LoVo (cell line): ENCODE measurements at places on chromosomes 16 and 17.

GRCh38 chr17:39921323-39921722 lies 2.9 kb upstream of the GSDMB start:
- DNase-seq: no peak

DNA sequence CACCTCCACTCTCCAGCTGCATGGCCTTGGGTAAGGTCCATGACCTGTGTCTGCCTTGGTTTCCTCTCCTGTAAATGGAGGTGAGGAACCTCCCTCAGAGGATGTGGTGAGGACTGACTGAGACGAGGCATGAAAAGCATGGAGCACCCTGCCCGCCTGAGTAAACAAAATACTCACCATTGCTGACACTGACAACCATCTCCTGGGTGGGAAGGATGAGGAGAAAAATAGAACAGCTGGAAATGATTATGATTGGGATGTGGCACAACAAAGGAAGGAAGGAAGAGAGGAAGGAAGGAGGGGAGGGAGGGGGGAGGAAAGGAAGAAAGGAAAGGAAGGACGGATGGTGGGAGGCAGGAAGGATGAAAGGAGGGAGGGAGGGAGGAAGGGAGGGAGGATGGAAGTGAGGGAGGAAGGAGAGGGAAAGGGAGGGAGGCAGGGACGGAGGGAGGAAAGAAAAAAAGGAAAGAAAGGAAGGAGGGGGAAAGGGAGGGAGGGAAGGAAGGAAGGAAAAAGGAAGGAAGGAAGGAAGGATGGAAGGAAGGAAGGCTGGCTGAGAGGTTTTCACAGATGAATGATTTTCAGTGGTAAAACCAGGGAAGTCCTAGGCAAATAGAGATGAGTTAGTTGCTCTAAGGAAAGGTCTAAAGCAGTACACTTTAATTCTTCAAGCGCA lies 276.5 kb upstream of the XYLT1 start:
- no peak for DNase-seq

- DNase-seq: no peak
Measured at GRCh38 chr16:65059406-65059980, 62.4 kb downstream of the CDH11 start.

- no peak for DNase-seq
Measured at GRCh38 chr17:14337596-14338079, 36.8 kb downstream of the HS3ST3B1 start.

DNA sequence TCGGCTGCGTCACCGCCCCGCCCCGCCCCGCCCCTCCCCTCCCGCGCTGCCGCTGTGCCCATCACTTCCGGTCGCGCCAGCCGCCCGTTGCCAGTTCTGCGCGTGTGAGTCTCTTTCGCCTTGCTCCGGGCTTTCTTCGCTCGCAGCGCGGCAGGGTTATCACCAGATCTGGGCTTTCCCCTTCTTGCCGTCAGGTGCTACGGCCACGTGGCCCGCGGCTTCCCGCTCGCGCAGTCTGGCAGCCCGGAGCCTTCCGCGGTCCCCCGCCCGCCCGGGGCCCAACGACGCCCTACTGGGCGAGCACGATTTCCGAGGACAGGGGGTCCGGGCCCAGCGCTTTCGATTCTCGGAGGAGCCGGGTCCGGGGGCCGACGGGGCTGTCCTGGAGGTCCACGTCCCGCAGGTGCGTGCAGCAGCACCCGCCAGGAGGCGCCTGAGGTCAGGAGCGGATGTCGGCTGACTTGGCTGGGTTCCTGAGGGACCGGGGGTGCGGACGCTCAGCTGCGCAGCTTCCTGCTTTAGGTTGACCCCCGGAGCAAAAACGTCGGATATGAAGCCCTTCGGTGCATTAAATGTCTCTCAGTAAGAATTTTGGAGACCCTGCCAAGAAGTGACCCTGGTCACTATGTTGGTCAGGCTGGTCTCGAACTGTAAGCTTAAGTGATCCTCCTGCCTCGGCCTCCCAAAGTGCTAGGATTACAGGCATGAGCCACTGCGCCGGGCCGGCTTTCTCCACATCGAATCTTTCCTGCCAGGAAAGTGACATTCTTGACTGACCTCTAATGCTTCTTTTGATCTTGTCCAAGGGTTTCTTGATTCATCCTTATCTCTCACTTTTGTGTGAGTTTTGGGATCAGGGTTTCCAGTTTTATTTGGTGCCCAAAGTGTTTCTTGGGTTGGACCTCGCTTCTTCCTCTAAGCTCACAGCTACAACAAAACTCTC lies at the start of gene METTL23:
TSS of gene METTL23 (plus strand) at position 64 of the 943 bp plus-strand sequence. CDS start 2,872 bp downstream, outside the sequence.
- DNase-seq: peak; percentile 73

DNA sequence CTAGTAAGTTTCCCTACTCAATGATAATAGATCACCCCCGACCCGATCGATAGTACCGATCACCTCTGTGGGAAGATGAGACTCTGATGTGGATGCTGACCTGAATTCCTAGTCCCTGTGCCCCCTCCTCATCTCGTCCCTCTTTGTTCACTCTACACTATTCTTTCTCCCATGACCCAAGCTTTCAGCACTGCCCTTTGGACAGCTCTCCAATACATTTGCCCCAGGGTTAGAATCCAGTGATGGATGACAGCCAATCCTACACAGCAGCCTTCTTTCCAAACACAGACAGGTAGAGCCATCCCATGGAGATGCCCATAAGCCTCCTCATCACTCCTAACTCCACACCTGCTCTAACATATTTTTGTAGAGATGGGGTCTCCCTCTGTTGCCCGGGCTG lies 141.1 kb downstream of the GSG1L start:
- no peak for DNase-seq

DNA sequence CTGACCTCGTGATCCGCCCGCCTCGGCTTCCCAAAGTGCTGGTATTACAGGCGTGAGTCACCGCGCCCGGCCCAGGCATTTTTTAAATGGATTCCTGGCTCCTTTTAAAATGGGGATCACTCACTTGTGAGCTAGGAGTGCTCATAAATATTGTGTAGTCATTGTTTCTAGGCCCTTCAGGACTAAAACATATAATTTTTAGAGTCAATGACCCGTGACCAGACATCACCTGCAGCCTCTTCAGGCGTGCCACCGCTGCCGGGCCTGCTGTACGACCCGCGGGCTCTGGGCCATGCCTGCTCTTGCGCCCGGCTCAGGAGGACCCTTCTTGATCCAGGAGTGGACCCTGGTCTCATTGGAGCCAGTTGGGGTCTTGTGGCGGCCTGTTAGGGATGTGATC lies 30.8 kb downstream of the EFCAB5 start:
- no peak for DNase-seq

GRCh38 chr17:63406689-63407330 lies 39.3 kb downstream of the CYB561 start:
- DNase-seq: peak; percentile 88

- no peak for DNase-seq
Measured at GRCh38 chr17:28334666-28335200, 539 bp downstream of the IFT20 start.

- peak; percentile 47 for DNase-seq
Measured at GRCh38 chr17:72518753-72519597, 398.2 kb downstream of the SOX9 start.

GRCh38 chr17:55587608-55588139 lies 76.4 kb upstream of the SMIM36 start:
- no peak for DNase-seq

DNA sequence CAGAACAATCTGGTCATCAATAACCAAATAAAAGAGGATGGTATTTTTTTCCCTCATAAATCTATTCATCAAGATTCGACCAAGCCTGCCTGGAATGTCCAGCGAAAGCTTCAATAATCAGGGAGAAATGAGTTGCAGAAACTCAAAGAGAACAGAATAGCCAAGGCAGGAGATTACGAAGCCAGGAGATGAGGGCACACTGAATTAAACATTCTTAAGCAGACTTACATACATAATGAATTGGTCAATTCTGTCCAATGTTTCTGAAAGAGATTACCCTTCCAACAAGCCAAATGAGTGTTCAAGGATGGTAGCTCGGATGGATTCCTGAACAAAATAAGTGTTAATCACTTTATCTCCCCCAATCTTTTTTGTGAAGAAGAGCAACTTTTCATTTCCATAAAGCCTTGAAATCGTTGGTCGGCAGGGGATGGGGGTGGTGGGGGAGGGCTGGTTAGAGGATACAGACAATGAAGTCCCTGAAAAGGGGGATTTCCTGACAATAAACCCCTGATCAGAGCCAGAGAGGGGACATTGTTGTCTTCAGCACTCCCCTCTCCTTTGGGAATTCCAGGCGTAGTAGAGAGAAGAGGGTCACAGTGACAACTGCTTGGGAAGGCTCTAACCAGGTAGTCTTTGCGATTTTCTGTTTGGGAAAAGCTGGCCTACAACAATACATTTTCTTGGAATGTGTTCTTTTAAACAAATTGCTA lies 20.7 kb downstream of the TOX3 start:
- DNase-seq: no peak

GRCh38 chr17:31413874-31414549 lies 22.5 kb downstream of the RAB11FIP4 start:
- DNase-seq: no peak

GRCh38 chr17:76670718-76671122 lies 27.2 kb upstream of the ST6GALNAC1 start:
- DNase-seq: no peak

DNA sequence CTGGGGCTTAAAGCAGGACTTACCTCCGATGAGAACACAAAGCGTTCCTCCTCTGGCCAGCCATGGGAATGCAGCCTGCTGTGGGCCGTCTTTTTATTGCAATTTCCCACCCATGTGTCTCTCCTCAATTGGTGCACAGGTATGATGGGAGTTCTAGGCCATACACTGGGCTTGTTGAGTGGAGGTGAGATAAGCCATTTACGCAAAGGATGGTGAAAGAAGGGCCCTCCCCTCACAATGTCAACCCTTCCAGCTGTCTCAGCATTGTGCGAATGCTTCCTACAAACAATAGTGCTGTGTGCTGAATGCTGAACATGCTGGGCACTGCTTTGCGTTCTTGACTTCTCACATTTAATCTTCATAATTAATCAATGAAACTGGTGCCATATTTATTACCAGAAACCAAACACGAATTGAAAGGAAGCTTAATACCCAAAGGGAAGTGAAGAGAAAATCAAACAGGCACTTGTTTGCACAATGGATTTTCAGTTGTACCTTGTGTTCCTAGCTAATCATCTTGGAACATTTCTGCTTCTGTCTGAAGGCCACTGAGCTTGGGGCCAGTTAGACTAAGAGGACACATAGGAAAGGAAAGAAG lies at the start of gene GP2:
TSS of gene GP2 (minus strand) at position 70 of the 598 bp plus-strand sequence. CDS start 1,082 bp downstream, outside the sequence.
- DNase-seq: no peak

DNA sequence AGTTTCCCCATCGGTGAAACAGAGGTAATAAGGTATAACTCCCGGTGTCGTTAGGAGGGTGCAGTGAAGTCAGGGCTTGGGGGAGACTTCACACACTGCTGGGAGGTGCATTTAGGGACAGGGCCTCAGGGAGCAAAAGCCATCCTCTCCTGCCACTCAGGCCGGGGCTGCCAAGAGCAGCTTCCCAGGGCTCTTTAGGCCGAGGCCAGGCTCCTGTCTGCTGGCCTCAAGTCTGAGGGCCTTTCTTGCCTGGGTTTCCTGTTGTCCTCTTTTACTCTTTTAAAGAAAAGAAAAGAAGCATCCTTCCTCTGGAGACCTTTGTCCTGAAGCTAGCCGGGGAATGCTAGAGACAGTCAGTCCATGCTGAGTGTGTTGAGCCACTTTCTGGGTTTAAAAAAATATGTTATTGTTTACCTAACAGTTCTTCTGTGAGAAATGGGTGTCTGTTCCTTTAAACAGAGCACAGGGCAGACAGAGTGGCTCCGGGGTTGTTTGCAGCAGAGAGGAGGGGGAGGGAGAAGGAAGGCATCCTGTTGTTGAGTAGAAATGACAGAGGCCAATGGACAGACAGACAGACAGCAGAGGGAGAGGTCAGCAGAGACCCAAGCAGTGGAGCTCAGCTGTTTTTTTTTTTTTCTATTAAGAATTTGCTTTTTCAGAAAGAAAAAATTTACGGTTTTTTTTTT lies 79.1 kb downstream of the C17orf67 start:
- DNase-seq: no peak

DNA sequence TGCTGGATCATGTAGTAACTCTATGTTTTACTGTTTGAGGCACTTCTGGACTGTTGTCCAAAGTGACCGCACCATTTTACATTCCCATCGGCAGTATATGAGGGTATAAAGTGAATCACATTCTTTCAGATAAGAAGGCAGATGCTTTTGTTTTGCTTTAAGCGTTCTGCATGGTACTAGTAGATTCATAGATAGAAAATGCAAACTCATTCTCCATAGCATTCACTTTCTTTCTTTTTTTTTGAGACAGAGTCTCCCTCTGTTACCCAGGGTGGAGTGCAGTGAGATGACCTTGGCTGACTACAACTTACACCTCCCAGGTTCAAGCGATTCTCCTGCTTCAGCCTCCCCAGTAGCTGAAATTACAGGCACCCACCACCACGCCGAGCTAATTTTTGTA lies 40.4 kb downstream of the TANGO6 start:
- no peak for DNase-seq

DNA sequence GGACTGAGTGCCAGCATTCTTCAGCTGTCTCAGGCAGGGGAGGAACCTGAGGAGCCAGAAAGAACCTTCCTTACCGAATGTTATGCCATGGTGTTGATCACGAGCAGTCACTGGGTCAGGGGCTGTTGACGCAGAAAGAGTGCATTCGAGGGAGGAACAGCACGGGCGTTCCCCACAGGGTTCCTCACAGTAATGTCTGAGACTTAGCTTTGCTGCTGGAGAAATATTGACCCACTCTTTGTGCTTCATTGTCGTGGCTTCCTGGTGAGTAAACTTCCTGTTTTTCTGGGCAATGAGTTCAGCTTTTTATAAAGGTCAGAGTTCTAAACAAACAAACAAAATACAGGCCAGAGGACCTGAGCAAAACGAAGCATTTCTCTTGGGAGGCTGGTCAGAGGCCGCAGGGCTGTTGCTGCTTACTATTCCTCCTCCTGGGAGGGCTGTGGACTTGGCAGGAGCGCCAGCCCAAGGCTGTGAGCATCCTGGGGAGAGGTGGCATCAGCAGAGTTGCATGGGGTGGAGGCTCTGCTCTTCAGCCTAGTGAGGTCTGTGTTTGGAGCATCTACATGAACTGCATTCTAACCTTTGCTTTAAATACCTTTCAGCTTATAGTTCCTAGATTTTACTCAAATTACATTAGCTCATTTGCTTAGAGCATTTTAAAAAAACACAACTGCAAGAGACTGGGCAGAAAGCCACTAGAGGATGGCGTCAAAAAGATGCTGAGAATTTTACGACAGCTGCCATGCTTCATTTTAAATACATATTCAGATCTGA lies 143.1 kb upstream of the CACNG5 start:
- DNase-seq: no peak

GRCh38 chr17:34822007-34822739 lies 139.1 kb downstream of the CCT6B start:
- no peak for DNase-seq

GRCh38 chr16:56549744-56550385 lies 15.0 kb upstream of the MT4 start:
- no peak for DNase-seq
